D721Med (cell line): ENCODE measurements at places on chromosomes 16 and 17.

DNA sequence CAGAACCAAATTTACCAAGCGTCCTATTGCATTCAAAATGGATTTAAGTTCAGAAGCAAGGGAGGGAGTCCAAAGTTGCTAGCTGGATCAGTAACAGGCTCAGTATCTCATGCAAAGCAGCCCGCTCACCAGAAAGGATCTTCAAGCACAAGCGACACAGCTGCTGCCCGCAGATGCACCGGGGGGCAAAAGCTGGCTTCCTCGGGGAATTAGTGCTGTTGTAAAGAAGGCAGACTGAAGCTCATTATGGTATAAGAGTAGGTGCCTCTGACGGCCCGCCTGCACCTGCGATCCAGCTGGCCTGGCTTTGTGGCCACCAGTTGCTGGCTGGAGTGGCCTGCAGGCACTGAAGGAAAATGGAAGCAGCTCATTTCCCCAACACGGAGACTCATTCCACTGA is 128.4 kb upstream of the RCVRN start:
- DNase-seq: peak; percentile 44

DNA sequence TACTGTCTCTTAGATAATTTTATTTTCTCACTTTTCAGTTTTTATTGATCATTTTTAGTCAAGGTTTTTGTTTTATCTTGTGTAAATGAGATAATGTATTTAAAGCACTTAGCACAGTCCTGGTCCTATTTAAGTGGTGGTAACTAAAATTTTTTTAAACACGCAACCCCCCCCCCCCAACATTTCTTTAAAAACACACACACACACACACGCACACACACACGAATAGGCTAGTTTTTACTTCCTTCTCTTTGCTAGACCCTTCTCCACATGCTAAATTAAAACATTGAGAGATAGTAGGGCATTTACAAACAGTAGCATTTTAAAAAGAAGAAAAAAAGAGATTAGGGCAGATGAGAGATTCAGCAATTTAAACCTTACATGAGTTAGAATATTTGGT is 5.0 kb downstream of the NFATC3 start:
- DNase-seq: no peak

GRCh38 chr16:25291580-25291979 is 33.9 kb upstream of the ZKSCAN2 start:
- DNase-seq: no peak

- no peak for DNase-seq
Observed at GRCh38 chr17:41308918-41309359, at the start of gene KRTAP16-1. Gene KRTAP16-1, minus strand, starts transcription at chr17:41309309. Its CDS starts 56 bp downstream, at chr17:41309253.

GRCh38 chr16:85330694-85331188 is 218.5 kb upstream of the CIBAR2 start:
- no peak for DNase-seq

DNA sequence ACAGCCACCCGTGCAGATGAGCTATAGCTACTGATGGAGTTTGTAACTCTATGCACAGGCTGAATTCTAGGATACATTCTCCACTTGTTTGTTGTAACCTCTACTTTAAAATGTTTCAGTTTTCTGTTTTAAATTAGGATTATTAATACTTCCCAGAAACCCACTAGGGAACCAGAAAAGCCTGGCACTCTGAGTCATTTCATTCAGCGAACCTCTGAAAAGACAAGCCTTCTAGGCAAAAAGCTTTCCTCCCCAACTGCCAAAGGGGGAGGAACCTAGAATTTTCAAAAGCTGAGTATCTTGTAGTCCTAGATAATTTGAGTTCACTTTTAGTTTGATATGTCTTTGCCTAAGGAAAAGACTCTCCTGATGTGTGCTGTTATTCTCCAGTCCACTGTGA is 43.2 kb downstream of the GOSR1 start:
- no peak for DNase-seq

- DNase-seq: no peak
Observed at GRCh38 chr16:72125635-72126428, 32.2 kb downstream of the DHX38 start.

- DNase-seq: no peak
Observed at GRCh38 chr17:45965812-45966211, 33.2 kb upstream of the STH start.

DNA sequence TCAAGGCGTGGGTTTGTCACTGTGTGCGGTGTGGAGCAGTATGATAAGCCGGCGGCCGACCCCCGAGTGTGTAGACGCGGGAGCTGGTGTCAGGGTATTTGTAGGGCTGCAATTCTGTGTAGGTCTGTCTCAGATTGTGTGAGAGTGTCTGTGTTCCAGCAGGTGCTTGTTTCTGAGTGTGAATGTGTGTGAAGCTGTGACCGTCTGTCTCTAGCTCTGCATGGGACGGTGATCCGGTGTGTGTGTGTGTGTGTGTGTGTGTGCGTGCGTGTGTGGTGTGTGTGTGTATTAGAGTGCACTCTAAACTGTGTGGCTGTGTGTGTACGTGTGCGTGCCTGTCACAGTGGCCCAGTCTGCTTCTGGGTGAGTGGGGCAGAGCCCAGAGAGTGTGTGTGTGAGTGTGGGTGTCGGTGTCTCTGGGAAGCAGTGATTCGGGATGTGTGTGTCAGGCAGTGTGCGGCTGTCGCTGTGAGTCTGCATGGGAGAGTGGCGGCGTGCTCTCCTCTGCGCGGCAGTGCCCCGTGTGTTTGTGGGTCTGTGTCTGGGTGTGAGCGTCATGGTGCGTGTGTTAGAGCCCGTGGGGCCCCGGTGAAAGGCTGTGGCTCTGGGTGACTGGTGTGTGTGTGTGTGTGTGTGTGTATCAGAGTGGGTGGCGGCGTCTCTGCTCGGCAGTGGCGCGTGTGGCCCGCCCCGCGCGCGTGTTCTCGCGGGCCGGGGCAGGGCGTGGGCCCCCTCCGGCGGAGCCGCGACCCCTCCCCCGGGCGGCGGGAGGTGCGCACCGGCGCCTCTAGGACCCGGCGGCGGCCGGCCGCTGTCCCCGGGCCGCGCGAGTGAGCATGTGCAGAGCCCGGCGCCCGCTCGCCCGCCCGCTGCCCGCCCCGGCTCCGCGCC is at the start of gene WSCD1:
Gene WSCD1 (plus strand): TSS at position 841 of the 891 bp plus-strand sequence. CDS start 10,280 bp downstream, outside the sequence.
- DNase-seq: peak; percentile 60

DNA sequence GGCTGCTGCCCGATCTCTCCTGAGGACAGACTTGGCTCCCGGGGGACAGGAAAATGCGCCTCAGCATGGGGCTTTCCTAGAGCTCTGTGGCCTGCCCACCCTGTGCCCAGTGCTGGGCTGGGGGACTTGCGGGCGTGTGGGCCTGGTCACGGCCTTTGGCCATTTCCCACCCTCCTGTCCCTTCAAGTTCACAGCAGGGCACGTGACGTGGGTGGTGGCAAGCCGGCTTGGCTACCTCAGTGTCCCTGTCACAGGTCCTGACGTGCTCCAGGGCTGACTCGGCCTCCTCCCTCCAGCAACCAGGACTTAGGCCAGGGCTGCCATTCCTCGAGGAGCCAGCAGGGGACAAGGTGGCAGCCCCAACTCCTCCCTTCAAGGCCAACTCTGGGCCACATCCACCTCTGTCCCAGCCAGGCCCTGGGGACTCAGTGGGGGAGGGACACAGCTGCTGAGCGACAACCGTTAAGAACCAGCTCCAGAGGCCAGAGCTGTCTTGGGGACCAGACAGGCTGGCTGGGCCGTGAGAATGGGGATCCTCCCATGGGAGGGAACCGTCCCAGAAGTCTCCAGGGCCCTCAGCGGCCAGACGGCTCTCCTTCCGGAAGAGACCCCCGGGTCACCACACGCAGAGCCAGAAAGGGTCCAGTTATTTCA is 981 bp upstream of the UNC13D start:
- no peak for DNase-seq

DNA sequence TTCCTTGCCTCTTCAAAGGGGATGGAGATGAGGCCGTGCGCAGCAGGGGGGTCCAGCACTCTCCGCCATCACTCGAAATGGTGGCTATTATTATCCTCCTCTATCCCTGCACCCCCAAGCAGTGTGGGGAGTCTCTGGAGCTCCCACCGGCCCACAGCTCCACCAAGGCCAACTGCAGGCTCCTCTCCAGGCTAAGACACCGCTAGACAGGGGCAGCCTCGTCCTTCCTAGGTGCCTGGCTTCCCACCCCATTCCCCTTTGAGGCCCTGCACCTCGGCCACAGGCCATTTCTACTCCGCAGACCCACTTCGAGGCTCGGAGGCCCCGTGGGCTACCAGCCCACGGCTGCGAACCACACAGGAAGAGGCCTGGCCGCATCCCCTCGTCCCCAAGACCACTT is 39.6 kb upstream of the PABPN1L start:
- no peak for DNase-seq

DNA sequence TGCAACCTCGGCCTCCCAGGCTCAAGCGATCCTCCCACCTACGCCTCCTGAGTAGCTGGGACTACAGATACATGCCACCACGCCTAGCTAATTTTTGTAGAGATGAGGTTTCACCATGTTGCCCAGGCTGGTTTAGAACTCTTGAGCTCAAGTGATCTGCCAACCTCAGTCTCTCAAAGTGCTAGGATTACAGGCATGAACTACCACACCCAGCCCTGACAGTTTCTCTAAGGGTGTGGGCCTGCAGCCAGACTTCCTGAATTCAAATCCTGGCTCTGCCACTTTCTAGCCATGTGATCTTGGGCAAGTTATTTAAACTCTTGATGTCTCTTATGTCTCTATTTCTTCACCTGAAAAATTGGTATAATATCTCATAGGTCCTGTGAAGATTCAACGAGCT is 5.6 kb downstream of the CUEDC1 start:
- no peak for DNase-seq

DNA sequence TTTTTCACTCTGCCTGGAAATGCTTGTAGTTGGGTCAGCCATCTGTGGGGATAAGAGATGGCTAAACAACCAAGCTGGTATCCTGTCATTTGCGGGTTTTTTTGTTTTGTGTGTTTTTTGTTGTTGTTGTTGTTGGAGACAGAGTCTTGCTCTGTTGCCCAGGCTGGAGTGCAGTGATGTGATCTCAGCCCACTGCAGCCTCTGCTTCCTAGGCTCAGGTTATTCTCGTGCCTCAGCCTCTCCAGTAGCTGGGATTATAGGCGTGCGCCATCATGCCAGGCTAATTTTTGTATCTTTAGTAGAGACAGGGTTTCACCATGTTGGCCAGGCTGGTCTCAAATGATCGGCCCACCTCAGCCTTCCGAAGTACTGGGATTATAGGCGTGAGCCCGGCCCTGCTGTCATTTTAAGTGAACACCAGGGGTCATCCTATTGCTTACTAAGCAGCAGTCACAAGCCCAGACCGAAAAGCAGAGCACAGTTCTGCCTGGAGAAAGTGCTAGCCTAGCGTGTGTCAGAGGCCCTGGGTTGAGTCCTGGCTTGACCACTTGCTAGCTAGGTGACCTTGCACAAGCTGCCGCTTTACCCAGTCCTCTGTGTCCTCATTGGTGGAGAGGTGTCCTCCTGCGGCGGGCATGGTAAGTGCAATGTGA is 4.6 kb downstream of the SMCR8 start:
- no peak for DNase-seq

DNA sequence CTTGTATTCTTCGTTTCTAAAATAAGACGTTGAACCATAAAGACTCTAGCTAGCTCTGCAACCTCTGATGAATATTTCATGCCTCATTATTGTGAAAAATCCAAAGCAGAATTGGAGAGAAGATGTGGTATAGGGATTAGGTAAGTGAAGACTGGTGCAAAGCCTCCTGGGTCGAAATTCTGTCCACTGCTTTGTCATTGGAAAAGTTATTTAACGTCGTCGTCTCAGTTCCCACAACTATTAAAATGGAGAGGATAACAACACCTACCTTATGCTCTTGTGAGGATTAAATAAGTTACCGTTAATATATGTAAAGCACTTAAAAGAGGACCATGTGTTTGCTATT is 1.4 kb upstream of the PRPSAP2 start:
- DNase-seq: no peak

- DNase-seq: no peak
Observed at GRCh38 chr17:14325618-14326167, 24.8 kb downstream of the HS3ST3B1 start.

- peak; percentile 59 for DNase-seq
Observed at GRCh38 chr16:28062847-28063521, 530 bp downstream of the GSG1L start.

- DNase-seq: no peak
Observed at GRCh38 chr17:75225016-75225415, 19.5 kb downstream of the NUP85 start.

GRCh38 chr16:87684106-87684677 is 81.6 kb downstream of the KLHDC4 start:
- no peak for DNase-seq

DNA sequence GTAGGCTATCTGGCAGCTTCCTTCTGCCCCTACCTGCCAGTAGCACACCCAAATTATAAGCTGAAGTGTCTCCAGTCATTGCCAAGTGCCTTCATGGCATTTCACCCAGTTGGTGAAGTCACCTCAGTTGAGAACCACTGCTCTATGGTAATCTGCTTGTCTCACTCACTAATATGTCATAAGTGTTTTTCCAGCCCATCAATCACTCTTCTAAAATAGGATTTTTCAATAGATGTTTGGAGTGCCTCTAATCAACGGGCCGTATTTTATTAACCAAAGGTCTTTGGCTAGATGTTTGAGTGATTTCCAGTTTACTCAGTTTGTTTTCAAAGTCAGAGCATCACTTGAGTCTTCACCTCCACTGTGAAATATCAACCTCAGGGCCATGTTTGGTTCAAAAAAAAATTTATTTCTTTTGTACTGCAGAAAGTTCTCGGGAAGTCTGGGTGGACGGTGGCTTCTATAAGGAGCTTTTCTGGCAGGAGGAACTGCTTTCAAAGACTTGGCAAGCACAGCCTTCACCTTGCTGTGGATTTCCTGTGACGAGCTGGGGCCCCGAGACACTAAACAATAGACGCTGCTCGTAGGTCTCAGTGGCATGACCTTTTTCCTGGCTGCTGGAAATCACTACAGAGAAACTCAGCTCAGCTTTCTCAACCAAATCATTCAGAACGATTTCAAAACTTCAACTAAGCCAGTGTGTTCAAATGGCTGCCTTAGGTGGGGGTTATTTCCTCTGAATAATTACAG is 95.2 kb upstream of the FOXF1 start:
- DNase-seq: no peak

DNA sequence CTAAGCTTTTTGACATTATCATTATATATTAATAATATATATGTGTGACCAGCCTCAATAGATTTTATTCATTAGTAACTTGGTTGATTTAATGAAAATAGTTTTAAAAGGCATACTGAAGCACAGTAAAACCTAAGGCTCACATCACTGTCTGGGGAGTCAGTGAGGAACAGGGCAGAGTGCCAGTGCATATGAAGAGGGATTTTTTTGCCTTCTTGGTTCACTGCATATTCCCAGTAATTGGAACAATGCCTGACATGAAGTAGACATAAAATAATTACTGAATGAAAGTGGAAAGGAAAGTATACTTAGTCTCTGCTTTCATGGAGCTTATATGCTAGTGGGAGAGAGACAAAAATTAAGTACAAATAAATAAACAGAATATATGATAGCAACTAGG is 81.1 kb downstream of the FTO start:
- no peak for DNase-seq

GRCh38 chr16:6374821-6375220 is 957.8 kb upstream of the RBFOX1 start:
- no peak for DNase-seq

- DNase-seq: no peak
Observed at GRCh38 chr16:51150165-51150887, 744 bp downstream of the SALL1 start.

- DNase-seq: no peak
Observed at GRCh38 chr16:28913946-28914724, 10.9 kb downstream of the RABEP2 start.

GRCh38 chr17:208429-208828 is 27.0 kb upstream of the DOC2B start:
- no peak for DNase-seq
